ENCODE measurements at places on chromosomes 16 and 17.

DNA sequence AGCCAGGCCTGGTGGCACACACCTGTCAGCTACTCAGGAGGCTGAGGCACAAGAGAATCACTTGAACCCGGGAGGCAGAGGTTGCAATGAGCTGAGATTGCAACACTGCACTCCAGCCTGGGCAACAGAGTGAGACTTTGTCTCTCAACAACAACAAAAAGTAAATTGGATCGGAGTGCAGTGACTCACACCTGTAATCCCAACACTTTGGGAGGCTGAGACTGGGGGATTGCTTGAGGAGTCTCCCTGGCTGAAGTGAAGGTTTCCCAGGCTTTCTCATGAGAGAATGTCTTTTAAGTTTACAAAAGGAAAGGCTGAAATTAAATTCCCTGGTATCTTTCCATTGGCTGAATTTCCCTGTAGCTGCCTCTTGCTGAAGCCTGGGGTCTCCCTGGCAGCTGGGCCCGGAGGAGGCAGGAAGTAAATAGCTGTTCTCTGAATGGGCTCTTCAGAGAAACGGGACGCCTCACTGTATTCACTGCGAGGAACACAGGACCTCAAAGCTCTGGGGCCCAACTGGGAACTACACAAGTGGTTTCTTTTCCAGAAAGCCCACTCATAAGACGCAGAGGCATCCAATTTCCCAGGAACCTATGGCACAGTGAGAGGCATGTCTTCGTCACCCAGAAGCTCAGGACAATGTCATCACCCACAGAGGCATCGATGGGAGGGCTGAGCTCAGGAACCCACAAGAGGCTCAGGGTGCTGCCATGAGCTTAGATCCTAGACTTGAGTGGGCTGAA lies 77.4 kb upstream of the SMURF2 start:
- DNase-seq: peak; percentile 67

GRCh38 chr16:73739049-73739769 lies 557.4 kb upstream of the PSMD7 start:
- no peak for DNase-seq

DNA sequence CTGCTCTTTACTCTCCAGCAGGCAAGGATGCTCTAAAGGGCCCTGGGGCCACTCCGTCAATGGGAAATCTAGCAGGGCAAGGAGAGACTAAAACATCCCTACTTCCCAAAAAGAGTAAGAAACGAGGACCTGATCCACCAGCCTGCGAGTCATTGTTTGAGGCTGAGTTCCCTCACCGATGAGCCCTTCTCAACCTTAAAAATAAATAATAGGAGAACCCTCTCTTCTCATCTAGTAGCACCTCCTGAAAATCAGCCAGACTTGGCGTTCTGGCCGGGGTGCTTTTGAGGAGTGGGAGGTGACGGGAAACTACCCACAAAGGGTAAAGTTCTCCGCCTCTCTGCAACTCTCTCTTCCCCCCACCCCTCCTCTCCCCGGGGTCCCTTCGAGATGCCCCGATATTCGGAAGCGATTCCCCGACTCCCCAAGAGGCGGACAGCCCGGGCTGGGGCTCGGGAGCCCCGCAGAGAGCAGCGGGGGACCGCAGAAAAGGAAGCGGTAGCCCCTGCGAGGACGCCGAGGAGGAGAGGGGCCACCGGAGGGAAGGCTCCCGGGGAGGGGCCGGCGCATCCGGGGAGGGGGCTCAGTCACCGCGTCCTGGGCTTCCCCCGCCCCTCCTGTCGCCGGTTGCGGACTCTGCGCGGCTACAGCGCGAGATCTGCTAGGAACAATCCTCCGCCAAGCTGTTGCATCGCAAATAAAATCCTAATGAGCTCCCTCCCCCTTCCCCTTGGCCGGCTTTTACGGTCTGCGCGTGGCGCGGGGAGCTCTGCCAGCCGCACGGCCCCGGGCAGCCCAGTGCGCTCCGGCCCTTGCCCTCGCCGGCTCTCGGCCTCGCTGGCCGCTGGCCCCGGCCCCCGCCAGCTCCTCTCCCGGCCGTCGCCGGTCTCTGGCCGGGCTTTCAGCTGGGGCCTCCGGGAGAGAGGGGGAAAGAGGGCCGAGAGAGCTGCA lies 1.3 kb downstream of the HOXB9 start:
- DNase-seq: no peak

DNA sequence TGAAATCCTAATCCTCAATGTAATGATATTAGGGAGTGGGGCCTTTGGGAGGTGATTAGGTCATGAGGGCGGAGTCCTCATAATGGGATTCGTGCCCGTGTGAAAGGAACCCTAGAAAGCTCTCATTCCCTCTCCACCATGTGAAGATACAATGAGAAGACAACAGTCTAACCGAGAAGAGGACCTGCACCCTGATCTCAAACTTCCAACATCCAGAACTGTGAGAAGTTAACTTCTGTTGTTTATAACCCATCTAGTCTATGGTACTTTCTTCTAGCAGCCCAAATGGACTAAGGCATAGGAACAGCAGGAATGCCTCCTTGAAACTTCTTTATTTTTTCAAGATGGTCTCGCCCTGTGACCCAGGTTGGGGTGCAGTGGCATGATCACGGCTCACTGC lies 24.7 kb downstream of the WSB1 start:
- DNase-seq: no peak

GRCh38 chr17:10793816-10794215 lies 10.1 kb downstream of the TMEM238L start:
- DNase-seq: no peak
